ENCODE measurements at places on chromosomes 5 and 9.

- no peaks in the 10 kb centered on the region for H3K36me3 ChIP-seq
- no peak overlapping the region for H3K4me3 ChIP-seq
- peak; percentile 89 for DNase-seq
- peak overlapping the region; percentile 7 for H3K27ac ChIP-seq
- peaks cover 7% of the 10 kb centered on the region for H3K4me1 ChIP-seq
These were observed 151.8 kb upstream of the VLDLR start for GRCh38 chr9:2469681-2470221.

- no peaks in the 10 kb centered on the region for H3K4me1 ChIP-seq
- no peaks in the 10 kb centered on the region for H3K36me3 ChIP-seq
- peak; percentile 42 for DNase-seq
- no peak overlapping the region for H3K4me3 ChIP-seq
- H3K27me3 ChIP-seq: no peaks in the 10 kb centered on the region
- no peak overlapping the region for H3K27ac ChIP-seq
These were observed 4.3 kb upstream of the RNF183 start for GRCh38 chr9:113307396-113307975.

- H3K4me1 ChIP-seq: no peaks in the 10 kb centered on the region
- H3K27me3 ChIP-seq: no peaks in the 10 kb centered on the region
- H3K36me3 ChIP-seq: peaks cover 7% of the 10 kb centered on the region
- no peak for DNase-seq
These were observed 64.6 kb downstream of the YTHDC2 start for GRCh38 chr5:113578091-113578490.

- no peak overlapping the region for H3K27ac ChIP-seq
- H3K27me3 ChIP-seq: peaks cover 3% of the 10 kb centered on the region
- H3K36me3 ChIP-seq: no peaks in the 10 kb centered on the region
- no peak overlapping the region for H3K4me3 ChIP-seq
These were observed 420.5 kb downstream of the EBF1 start for GRCh38 chr5:158679221-158679641.

DNA sequence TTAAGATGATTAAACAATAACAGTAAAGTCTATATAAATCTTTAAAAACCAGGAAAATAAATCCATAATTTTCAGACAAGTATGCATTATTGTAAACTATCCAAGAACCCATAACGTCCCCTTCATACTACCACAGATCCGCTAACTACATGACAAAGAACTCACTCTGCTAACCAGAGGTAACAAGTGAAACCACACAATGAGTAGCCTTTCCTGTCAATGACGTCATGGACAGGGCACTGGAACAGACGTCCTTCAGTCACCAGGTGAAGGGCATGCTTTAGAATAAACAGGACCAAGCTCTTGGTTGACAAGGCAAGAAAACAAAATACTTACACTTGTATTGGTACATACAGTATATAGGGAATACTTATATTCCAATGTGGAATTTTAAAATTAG lies 45.2 kb downstream of the RNF130 start:
- peak; percentile 31 for DNase-seq
- peaks cover 7% of the 10 kb centered on the region for H3K4me1 ChIP-seq
- H3K27ac ChIP-seq: no peak overlapping the region
- no peaks in the 10 kb centered on the region for H3K27me3 ChIP-seq
- H3K4me3 ChIP-seq: no peak overlapping the region

GRCh38 chr9:136886610-136887597 lies 588 bp downstream of the TRAF2 start:
- H3K4me1 ChIP-seq: peaks cover 13% of the 10 kb centered on the region
- peak overlapping the region; percentile 95 for H3K4me3 ChIP-seq
- peaks cover 13% of the 10 kb centered on the region for H3K36me3 ChIP-seq
- H3K27me3 ChIP-seq: no peaks in the 10 kb centered on the region

GRCh38 chr9:98104445-98104881 lies 14.6 kb downstream of the TRIM14 start:
- H3K36me3 ChIP-seq: no peaks in the 10 kb centered on the region
- no peaks in the 10 kb centered on the region for H3K27me3 ChIP-seq
- H3K4me1 ChIP-seq: no peaks in the 10 kb centered on the region
- no peak for DNase-seq

- DNase-seq: peak; percentile 2
- H3K27me3 ChIP-seq: no peaks in the 10 kb centered on the region
- H3K4me1 ChIP-seq: no peaks in the 10 kb centered on the region
- no peaks in the 10 kb centered on the region for H3K36me3 ChIP-seq
These were observed 185.6 kb downstream of the DMAC1 start for GRCh38 chr9:7613931-7614330.

DNA sequence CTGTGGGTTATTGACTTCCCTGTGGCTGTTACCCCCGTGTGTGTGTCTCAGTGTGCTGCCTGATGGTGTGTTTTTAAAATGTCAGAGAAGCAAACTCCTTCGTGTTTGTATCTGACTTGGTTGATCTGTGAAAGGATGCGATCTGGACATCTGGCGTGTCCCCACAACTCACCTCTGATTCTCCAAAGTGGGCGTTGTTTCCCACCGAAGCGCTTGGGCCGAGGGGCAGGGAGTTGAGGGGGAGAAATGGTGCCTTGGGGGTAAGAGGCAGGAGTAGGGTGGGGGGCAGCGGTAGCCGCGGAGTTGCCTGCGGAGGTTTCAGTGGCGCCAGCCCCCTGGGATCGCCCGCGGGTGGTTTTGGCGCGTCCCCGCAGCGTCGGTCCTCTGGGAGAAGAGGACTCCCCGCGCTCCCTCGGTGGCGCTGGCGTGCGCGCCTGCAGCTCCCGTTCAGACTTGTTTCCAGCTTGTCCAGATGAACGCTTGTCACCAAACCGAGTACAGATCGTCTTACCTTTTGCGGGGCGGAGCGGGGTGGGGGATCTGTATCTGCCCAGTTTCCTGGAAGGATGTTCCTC lies 1.1 kb downstream of the MAST4 start:
- peaks cover 2% of the 10 kb centered on the region for H3K4me1 ChIP-seq
- no peaks in the 10 kb centered on the region for H3K36me3 ChIP-seq

- no peaks in the 10 kb centered on the region for H3K36me3 ChIP-seq
- no peak overlapping the region for H3K4me3 ChIP-seq
- no peaks in the 10 kb centered on the region for H3K27me3 ChIP-seq
- DNase-seq: no peak
These were observed 9.3 kb upstream of the SPINK13 start for GRCh38 chr5:148259288-148259687.

DNA sequence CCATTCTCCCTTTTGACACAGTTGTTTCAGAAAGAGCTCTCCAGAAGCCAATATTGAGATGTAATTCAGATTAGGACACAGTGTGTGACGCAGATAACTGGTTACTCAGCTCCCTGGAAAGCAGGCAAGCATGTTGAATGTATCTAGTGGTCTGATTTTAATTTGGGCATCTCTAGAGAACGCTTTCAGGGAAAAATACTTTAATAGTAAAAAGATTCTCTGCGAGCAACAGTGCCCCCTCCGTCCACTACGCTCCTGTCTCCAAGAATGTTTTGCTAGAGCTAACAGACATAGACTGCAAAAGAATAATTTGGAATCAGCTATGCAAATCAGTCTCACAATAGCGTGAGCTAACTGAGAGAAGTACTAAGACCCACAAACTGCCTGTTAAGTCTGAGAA lies 23.3 kb downstream of the CFAP90 start:
- H3K4me3 ChIP-seq: no peak overlapping the region
- no peaks in the 10 kb centered on the region for H3K4me1 ChIP-seq

GRCh38 chr9:14520341-14520740 lies 172.9 kb downstream of the ZDHHC21 start:
- no peaks in the 10 kb centered on the region for H3K36me3 ChIP-seq
- no peak overlapping the region for H3K4me3 ChIP-seq
- H3K27ac ChIP-seq: no peak overlapping the region
- peaks cover 14% of the 10 kb centered on the region for H3K4me1 ChIP-seq
- no peak for DNase-seq
- H3K27me3 ChIP-seq: no peaks in the 10 kb centered on the region

- H3K27ac ChIP-seq: no peak overlapping the region
- H3K27me3 ChIP-seq: no peaks in the 10 kb centered on the region
- no peak for DNase-seq
These were observed 20.0 kb downstream of the NUDT2 start for GRCh38 chr9:34349324-34349723.

DNA sequence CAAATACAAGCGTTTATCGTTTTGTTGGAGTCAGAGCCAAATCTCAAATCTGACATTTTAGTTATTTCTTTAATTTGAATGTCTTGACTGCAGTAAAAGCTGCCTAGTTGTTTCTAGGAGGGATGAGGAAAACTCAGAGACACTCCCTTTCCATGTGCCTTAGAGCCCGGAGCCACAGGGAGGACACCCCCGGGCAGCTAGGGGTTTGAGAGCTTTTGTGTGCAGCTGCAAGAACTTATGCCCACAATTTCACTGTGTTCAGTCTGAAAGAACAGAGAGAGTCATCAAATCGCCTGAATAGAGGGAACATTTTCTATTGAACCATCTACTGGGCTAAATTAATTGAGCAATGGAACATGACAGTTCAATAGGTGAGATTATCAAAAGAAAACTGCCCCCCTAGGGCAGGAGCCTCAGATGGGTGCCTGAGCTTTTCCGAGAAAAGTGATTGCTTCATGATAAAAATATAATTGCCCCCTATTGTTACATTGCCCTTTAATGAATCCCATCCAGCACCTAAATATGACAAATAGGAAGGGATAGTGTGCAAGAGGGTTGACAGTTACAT lies 709.3 kb upstream of the RGMB start:
- no peaks in the 10 kb centered on the region for H3K27me3 ChIP-seq
- no peaks in the 10 kb centered on the region for H3K4me1 ChIP-seq
- DNase-seq: no peak
- H3K27ac ChIP-seq: no peak overlapping the region
- no peak overlapping the region for H3K4me3 ChIP-seq

DNA sequence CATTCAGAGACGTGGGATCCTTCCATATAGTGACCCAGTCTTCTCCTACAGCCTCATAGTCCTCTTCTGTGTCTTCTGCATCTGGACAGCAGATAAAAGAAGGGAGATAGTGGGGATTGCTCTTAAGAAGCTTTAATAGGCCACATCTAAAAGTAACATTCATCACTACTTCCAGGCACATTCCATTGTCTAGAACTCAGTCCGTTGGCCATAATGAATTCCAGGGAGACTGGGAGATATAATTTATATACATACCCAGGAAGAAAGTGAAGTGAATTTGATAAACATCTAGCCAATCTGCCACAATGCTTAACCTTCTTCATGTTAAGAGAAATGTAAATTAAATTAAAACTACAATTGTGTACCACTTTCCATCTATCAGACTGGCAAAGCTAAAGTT lies 22.5 kb upstream of the GLIPR2 start:
- no peaks in the 10 kb centered on the region for H3K36me3 ChIP-seq
- H3K4me1 ChIP-seq: no peaks in the 10 kb centered on the region
- H3K27ac ChIP-seq: no peak overlapping the region

DNA sequence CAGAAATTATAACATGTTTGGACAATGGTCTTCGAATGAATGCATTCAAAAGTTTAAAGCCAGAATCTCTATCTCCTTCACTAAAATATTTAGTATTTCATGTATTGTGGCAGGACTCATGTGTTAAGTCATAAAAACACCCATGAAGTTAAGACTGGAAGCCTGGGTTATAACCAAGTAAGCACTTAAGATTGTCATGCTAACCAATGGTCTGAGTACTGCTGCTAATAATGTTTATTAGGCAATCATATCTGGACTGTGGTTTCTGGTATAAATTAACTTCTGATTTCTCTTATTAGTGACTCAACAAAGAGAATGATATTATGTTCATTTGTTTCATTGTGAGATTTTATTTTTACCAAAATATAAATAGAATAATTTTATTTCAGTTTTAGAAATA lies 297.9 kb upstream of the EDIL3 start:
- no peak overlapping the region for H3K27ac ChIP-seq
- no peaks in the 10 kb centered on the region for H3K36me3 ChIP-seq
- H3K4me1 ChIP-seq: no peaks in the 10 kb centered on the region
- DNase-seq: no peak
- no peaks in the 10 kb centered on the region for H3K27me3 ChIP-seq

GRCh38 chr5:6820851-6821479 lies 107.7 kb downstream of the TENT4A start:
- DNase-seq: peak; percentile 19
- no peaks in the 10 kb centered on the region for H3K27me3 ChIP-seq
- H3K27ac ChIP-seq: no peak overlapping the region
- no peak overlapping the region for H3K4me3 ChIP-seq

GRCh38 chr5:29197631-29198454 lies 1995.6 kb upstream of the CDH6 start:
- no peaks in the 10 kb centered on the region for H3K4me1 ChIP-seq
- H3K27ac ChIP-seq: no peak overlapping the region
- DNase-seq: no peak

DNA sequence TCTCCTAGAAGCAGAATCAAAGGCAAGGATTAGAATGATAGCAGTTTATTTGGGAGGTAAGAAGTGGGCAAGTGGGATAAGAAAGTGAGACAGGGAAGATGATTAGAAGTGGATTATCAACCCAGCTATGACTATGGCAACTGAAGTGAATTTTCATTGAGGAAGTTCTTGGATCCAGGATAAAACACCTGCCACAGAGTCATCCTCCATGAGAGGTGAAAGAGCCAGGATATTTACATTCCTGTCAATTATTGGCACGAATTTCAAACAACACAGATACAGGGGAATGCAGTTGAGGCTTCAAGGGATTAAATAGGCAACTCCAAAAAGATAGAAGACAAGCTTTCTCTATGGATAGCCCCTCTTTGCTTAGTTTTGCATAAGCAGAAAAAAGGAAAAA lies 31.8 kb upstream of the ZNF366 start:
- no peak overlapping the region for H3K4me3 ChIP-seq
- no peak overlapping the region for H3K27ac ChIP-seq
- H3K36me3 ChIP-seq: no peaks in the 10 kb centered on the region
- peaks cover 3% of the 10 kb centered on the region for H3K4me1 ChIP-seq
- no peak for DNase-seq

DNA sequence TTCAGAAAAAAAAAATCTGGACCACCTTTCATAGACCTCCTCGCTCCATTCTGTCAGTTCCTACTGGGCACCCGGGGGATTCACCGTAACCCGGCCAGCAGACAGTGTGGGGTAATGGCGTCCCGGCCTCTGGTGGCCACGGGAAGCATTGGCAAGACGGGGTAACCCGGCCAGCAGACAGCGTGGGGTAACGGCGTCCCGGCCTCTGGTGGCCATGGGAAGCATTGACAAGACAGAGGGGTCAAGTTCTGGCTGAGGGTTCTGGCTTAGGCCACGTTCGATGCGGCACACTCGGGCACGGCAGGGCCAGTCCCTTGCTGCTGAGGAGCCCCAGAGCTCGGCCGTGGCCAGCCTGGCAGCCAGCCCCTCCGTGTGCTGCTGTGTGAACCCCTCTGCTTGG lies 116.2 kb upstream of the RAPGEF1 start:
- H3K4me3 ChIP-seq: no peak overlapping the region
- no peaks in the 10 kb centered on the region for H3K4me1 ChIP-seq
- DNase-seq: no peak
- peaks cover 16% of the 10 kb centered on the region for H3K36me3 ChIP-seq
- no peak overlapping the region for H3K27ac ChIP-seq

DNA sequence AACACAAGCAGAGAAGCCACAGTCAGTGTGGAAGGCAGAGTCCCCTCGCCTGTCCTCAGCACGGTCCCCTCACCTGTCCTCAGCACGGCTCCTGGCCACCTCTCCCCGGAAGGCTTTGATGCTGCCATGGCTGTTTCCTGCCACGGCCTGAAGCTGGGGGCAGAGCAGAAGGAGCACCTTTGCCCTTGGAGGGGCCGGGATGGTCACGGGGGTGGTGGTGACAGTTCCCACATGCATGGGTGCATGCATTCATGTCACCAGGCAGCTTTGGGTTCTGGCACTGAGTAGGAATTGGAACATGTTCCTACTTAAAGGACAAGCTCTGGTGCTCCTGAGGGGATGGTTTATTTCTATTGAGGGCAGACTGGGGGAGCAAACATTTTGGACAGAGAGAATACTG lies 57.8 kb upstream of the PHYKPL start:
- no peak overlapping the region for H3K4me3 ChIP-seq
- H3K4me1 ChIP-seq: no peaks in the 10 kb centered on the region
- H3K36me3 ChIP-seq: no peaks in the 10 kb centered on the region
- no peak for DNase-seq
- no peaks in the 10 kb centered on the region for H3K27me3 ChIP-seq

All from trophoblast cell (in vitro differentiated cells and primary cell).